ENCODE measurements at places on chromosomes 13 and 19.

DNA sequence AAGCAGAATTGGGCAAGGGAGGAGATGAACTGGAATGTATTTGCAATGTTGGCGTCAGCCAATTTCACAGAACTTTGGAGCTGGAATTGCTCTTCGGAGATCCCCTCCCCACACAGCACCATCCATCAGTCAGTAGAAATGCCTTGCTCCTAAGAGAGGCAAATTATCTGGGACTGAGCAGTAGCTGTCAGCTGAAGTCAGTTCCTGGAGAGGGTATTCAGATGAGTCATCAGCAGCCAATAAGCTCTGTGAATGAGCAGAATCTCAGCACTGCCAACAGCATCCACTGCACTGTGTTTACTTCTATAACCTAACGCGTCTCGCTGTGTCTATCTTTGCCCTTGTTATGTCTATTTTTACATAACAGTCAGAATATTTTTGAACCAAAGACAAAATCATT, 213.7 kb downstream of the SLITRK5 start:
- peak; percentile 30 for DNase-seq

- no peak for DNase-seq
Observed at GRCh38 chr19:5154129-5154798, 185.4 kb downstream of the KDM4B start.

DNA sequence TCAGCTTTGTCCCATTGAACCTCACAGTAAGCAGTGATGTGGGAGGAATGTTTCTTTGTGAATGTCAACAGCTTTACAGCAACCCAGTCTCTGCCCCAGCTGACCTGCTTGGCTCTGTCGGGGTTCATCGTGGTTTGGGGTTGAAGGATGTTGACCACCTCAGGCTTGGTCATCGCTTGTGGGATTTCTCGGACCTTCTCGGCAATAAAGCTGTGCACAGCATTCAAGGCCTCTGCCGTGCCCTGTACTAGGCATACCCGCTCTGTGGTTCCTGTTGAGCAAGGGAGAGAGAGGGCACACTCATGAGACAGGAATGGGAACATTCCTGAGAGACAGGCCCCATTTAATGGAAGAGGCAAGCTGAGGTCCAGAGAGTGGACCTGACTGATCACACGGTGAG, 20.0 kb downstream of the NOVA2 start:
- DNase-seq = no peak

GRCh38 chr13:62779161-62779560, 1363.5 kb upstream of the PCDH20 start:
- no peak for DNase-seq

GRCh38 chr13:100594731-100595130, 6.1 kb upstream of the GGACT start:
- DNase-seq = peak; percentile 36

- DNase-seq = no peak
Observed at GRCh38 chr13:38348861-38349389, 726 bp upstream of the UFM1 start.

DNA sequence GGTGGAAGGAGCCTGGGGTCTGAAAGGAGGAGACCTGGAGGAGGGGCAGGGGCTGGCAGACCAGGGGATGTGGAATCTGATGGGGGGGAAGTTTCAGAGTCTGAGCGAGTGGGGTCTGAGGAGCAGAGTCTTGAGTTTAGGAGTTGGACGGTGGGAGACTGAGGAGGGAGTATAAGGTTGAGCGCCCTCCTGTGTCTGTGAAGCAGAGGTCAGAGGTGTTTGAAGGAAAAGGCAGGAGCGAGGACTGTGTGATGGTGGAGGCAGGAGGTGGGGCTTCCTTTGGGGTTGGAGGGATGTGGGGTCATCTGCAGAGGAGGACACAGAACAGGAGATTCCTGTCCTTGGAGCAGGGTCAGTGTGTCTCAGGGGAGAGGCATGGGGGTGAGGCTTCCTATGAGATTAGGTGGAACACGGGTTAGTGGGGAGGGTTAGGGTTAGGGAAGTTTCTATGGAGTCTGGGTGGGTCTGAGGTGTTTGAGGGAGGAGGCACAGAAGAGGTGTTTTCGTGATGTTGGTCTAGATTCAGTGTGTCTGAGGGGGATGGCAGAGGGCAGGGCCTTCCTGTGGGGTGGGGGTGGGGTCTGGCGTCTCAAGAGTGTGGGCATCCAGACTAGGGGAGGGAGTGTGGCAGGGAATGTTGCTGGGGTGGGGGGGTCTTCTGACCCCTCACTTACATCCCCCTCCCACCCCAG, 8.3 kb downstream of the RYR1 start:
- no peak for DNase-seq

- DNase-seq = no peak
Observed at GRCh38 chr13:109650861-109651260, 135.5 kb downstream of the IRS2 start.

DNA sequence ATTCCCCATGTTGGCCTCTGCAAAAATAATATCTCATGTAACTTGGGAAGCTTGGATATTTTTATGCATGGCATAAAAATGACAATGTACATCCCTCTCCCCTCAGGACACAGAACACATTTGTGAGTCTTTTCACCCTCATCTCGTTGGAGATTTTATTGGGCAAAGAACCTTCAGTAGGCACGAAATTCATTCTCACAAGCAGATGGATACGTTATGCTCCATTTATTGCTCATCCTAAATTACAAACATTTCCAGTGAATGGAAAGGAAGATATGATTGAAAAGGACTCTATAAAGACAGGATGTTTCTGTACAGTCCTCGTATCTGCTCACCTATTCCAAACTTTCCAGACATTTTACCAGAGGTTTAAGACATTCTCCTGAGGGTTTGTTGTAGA, 1175.8 kb downstream of the UQCRFS1 start:
- DNase-seq = no peak

DNA sequence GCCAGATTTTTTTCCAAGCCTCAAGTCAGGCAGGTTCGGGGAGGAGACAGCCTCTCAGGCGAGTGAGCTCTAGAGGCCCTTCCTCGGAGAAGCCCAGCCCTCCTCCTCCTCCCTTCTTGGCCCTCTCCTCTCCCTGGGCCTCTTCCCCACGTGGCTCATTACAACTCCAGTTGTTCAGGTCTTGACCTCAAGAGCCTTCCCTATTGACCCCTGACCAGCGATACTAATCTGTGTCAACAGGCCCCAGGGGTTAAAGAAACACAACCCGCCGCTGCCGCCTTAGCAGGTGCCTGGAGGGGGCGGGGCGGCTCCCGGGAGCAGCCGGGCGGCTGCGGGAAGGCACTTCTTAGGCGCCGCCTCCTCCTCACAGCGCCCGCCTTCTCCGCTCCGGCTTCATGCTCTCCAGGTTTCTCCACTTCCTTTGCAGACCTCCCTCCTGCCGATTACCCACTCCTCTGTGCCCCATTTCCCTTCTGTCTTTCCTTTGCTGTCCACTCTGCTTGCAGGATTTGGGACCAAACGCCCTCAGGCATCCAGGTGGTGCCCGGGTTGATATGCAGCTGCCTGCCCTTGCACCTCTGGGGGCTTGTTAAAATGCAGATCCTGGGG, 51.0 kb downstream of the LYL1 start:
- peak; percentile 74 for DNase-seq

DNA sequence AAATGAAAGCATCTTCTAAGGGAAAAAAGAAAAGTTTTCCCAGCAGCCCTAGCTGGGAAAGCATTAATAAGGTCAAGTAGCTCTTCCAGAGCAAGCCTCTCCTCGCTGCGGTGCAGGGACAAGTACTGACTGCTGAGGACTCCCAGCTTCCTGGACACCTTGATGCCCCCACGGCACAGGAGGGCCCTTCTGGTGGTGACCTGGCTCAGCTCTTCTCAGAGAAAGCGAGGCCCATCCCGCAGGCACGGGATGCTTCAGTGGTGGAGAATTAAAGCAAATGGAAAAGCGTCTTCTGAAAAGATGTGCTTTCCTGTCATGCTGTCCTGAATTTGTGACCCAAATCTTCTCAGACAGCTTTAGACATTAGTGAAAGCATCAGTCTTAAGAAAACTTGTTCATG, 38.8 kb upstream of the LATS2 start:
- no peak for DNase-seq

GRCh38 chr13:32203221-32203620, 111.9 kb downstream of the ZAR1L start:
- no peak for DNase-seq

DNA sequence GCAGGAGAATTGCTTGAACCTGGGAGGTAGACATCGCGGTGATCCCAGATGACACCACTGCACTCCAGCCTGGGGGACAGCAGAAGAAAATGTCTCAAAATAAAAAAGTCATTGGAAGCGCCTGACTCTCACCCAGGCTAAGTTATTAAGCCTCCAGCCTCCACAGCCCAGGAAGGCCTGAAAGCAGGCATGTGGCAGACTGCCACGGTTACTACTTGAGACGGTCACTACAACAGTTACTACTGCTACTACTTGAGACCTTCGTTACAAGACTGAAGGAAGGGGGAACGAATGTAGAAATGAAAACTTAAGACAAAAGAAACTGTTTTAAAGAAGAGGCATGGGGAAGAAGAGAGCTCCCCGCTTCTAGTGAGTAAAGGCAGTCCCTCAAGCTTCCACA, 9.6 kb downstream of the PRR22 start:
- DNase-seq = no peak

DNA sequence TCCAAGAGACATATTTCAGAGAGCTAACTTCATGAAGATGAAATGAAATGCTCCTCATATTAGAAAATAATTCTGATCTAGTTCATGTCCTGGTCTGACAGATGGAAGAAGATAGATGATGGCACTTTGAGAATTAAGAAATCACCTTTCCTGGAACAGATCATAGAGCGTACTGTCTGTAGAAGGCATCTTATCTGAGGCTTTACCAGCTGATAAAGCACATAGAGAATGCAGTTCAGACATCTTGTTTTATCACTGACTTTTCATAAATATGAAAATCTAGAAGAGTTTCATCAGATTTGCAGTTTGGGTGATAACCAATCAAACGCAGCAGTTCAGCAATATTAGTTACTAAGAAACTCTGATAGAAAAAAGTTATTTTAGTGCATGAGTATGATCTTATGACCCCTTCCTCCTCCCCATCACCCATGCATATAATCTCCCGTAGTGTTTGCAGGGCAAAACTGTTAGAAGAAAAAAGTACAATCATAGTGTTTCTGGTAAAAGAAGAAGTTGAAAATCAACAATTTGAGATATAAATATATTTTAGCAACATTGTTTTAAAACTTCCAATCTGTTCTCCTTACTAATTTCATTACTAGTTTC, 585.2 kb downstream of the PCDH9 start:
- no peak for DNase-seq

- DNase-seq = no peak
Observed at GRCh38 chr19:44640518-44640917, 3.2 kb upstream of the PVR start.

DNA sequence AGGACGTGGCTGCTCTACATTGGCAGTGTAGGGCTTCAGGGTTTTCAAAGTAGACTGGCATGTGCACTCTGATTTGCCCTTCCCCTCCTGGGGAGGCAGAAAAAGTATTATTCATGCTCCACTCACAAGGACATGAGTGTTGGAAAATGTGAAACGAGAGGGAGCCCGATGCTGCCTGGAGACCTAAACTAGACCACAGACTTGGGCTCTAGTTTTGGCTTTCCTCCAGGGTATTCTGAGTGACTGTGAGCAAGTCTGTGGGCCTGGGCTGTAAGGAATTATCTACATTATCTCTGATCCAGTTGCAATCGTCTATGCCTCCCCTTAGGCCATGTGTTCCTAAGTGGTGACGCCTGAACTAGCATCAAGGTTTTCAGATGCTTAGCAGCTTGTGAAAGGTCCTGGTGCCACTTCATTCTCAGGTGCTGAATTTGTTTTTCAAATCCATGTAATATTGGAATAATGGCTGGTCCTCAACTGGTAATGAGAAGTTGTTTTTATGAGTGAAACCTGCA, 55.0 kb downstream of the MRPL57 start:
- no peak for DNase-seq

DNA sequence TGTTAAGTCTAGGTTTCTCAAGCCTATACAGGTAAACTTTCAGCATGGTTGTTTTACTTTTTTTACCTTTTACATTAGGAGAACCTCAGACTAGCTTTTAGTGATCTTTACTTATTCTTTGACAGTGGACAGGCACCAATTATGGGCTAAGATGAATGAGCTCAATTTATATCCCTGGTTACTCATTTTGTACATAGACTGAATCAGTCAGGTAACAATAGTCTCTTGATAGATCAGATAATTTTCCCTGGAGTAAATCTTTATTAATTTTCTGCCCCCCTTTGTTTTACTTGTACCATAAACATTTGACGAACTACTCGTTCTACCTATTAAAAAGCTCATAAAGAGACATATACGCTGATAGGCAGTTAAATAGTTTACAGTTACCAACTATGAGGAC, 22.8 kb downstream of the SPART start:
- DNase-seq = no peak

DNA sequence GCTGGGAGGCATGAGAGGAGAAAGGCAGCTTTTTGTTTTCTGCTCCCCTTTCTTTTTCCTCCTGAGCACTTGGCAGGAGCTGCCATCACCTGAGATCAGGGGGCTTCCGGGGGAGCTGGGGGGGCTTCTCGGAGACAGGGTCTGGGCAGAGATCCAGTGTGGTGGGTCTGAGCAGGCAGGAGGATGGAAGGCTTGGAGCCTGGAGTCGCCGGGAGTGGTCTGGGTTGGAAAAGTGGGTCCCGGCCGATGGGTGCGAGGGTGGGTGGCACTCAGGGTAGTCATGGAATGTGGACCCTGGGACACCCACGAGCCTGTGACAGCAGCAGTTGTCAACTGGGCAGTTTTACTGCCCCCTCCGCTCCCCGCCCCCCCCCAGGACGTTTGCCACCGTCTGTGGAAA, 2.2 kb upstream of the ADM5 start:
- DNase-seq = no peak

DNA sequence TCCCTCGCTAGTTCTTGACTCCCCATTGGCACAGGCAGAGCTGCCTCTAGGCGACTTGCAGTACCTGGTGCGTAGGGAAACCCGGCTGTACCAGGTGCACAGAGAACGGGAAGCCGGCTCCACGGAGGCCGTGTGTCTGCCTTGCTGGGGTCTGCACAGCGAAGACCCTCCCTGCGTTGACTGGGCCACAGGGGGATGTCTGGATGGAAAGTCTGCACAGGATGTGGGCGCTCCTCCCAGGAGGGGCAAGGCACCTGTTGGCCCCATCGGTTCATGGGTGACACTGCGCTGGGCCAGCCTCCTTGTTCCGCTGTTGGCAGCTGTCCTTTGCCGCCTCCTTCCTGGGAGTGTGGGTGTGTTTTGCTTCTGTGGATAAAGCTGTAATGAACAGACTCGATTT, 138.3 kb downstream of the TEX29 start:
- DNase-seq = no peak

DNA sequence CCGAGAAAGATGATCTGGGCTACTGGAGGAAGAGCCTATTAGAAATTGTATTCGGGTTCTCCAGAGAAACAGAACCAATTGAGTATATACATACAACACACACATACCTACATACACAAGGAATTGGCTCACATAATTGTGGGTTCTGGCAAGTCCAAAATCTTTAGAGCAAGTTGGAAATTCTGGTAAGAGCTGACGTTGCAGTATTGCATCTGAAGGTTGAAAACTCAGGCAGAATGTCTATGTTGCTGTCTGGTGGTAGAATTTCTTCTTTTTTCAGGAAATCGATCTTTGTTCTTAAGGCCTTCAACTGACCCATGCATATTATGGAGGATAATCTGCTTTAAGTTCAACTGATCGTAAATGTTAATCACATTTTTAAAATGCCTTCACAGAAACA, 15.5 kb upstream of the OLFM4 start:
- DNase-seq = no peak

- DNase-seq = no peak
Observed at GRCh38 chr13:27919934-27920676, at the start of gene PDX1. Gene PDX1 (plus strand): TSS chr13:27920000. CDS start chr13:27920139, 139 bp downstream.

- no peak for DNase-seq
Observed at GRCh38 chr13:76836311-76836710, 49.9 kb downstream of the KCTD12 start.
